Activated naive CD4-positive, alpha-beta T cell treated with anti-CD3 and anti-CD28 coated beads for 36 hours (primary cell): ENCODE measurements at places on chromosomes 3 and 15. TPM values are rescaled to one million over a fixed set of nuclear protein-coding genes. Genes with fewer than 3 reads are reported as not detected.

The NUP210 gene
- 148 TPM for total RNA-seq

The TF gene
- 0.52 TPM for total RNA-seq

The SMCO1 gene
- not detected for total RNA-seq

DNA sequence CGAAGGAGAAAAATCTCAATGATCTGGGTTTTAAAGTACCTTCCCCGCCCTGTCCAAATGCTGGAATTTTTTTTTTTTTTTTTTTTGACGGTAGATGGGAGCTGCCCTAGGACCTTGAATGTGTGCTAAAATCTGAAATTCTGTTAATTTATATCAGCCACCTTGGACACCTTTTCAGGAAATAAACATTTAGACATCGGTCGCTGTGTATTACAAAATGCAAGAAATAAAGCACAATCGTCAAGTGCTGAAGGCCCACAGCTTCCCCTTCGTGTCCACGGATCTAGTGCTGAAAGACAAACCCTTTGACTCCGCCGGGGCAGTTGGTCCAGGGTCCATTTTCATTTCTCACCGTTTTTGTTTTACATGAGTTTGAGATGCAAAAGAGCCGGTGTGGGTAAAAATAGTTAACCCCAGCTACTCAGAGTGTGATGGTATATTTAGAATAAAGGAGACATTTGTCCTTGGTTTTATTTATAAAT lies 90.2 kb upstream of the CHD2 start:
- H3K4me3 ChIP-seq = peak overlapping the region; percentile 87
- H3K36me3 ChIP-seq = peaks cover 6% of the 10 kb centered on the region
- peak overlapping the region; percentile 99 for H3K27ac ChIP-seq
- H3K27me3 ChIP-seq = no peaks in the 10 kb centered on the region

GRCh38 chr3:58326267-58326900 lies 6.3 kb upstream of the PXK start:
- H3K4me3 ChIP-seq = no peak overlapping the region
- H3K36me3 ChIP-seq = no peaks in the 10 kb centered on the region

The SLC51B gene
- total RNA-seq = not detected

- peaks cover 2% of the 10 kb centered on the region for H3K4me1 ChIP-seq
- H3K36me3 ChIP-seq = no peaks in the 10 kb centered on the region
- DNase-seq = no peak
- no peak overlapping the region for H3K27ac ChIP-seq
Measured at GRCh38 chr3:41075975-41076374, 123.3 kb upstream of the CTNNB1 start.

DNA sequence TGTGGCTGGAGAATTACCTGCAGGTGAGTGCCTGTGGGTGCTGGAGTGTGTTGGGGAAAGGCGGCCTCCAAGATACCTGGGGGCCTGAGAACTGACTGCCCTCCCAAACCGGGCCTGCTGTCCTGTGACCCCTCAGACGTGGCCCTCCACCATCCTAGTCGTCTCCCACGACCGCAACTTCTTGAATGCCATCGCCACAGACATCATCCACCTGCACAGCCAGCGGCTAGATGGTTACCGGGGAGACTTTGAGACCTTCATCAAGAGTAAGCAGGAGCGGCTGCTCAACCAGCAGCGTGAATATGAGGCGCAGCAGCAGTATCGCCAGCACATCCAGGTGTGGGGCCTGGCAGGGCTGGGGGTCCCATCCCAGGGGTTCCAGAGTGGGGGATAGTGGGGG lies 3.4 kb downstream of the ABCF3 start:
- no peak overlapping the region for H3K27ac ChIP-seq
- H3K4me3 ChIP-seq = no peak overlapping the region

DNA sequence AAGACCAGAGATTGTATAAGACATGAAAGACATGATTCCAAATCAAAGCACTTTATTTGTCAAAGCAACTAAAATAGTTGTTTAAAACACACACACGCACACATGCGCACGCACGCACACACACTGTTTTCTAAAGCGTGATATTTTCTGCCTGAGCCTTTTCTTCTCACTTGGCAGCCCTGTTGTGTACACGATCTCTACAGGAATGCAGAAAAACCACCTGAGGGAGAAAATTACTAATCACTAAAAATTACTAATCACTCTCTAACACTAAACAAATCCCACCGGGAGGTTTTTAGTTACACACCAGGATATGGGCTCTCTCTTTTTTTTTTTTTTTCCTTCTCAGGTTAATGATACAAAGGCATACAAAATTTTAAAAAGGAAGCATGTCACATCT lies 160.1 kb upstream of the ATP11B start:
- no peak overlapping the region for H3K27ac ChIP-seq
- H3K36me3 ChIP-seq = no peaks in the 10 kb centered on the region
- DNase-seq = no peak
- H3K4me3 ChIP-seq = no peak overlapping the region

DNA sequence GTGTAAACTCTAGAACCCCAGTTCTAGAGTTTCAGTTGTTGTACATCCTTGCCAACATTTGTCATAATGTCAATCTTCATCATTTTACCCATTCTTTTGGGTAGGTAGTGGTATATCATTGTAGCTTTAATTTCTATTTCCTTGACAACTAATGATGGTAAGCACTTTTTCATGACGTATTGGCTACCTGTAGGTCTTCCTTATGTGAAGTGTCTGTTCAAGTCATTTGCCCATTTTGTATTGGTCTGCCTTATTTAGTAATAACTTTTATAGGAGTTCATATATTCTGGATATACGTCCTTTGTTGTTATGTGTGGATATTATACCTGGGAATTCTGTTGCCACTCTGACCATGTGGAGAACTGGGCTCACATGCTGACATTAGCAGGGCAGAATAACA lies 73.8 kb upstream of the ACTC1 start:
- no peaks in the 10 kb centered on the region for H3K27me3 ChIP-seq
- no peak overlapping the region for H3K27ac ChIP-seq
- no peak for DNase-seq
- peaks cover 59% of the 10 kb centered on the region for H3K36me3 ChIP-seq

DNA sequence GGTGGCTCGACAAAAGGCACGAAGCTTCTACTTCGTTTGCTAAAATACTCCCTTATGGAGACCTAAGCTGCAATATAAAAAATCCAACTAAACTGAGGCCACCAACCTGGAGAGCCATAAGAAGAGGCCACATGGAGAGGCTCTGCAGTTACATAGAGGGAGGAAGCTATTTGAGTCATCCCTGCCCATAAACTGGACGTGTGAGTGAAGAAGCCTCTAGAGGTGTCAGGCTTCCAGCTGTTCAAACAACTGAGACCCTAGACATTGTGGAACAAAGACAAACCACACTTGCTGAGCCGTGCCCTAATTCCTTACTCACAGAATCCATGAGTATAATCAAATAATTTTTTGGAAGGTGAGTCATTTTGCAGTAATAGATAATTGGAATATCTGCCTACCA lies 50.2 kb upstream of the GMNC start:
- H3K36me3 ChIP-seq = no peaks in the 10 kb centered on the region
- no peaks in the 10 kb centered on the region for H3K27me3 ChIP-seq
- no peak overlapping the region for H3K27ac ChIP-seq
- no peaks in the 10 kb centered on the region for H3K4me1 ChIP-seq
- no peak for DNase-seq
- H3K4me3 ChIP-seq = no peak overlapping the region
